ENCODE measurements at places on chromosomes 4 and X. TPM values are rescaled to one million over a fixed set of nuclear protein-coding genes. Genes with fewer than 3 reads are reported as not detected.

DNA sequence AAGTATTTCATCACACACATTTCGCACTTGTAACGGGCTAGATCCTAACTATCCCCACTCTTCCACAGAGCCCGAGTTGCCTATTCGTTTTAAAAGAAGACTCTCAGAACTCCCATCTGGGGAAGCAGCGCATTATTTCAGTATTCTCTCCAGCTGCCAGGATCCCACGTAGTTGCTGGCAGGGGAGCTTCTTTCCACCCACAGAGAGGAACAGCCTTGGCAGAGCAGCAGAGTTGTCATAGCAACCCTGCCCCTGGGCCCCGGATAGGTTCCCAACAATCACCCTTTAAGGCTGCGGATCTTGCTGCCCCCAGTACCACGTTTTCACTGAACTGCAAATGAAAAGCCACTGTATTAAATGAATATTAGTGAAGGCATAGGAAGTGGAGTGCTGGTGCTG is 106.7 kb downstream of the GPM6A start:
- DNase-seq = peak; percentile 65

The OTC gene
- total RNA-seq = not detected

The SLC2A9 gene
- total RNA-seq = 7.1 TPM

The SYP gene
- 1.1 TPM for total RNA-seq

GRCh38 chr4:98293104-98293887 is 32.1 kb downstream of the RAP1GDS1 start:
- DNase-seq = no peak

The GLUD2 gene
- total RNA-seq = 2.8 TPM

GRCh38 chrX:154661170-154661569 is 7.8 kb upstream of the CTAG2 start:
- no peak for DNase-seq

- no peak for DNase-seq
Observed at GRCh38 chr4:16360694-16361262, 134.5 kb upstream of the TAPT1 start.

The TMPRSS11B gene
- 84.9 TPM for total RNA-seq

DNA sequence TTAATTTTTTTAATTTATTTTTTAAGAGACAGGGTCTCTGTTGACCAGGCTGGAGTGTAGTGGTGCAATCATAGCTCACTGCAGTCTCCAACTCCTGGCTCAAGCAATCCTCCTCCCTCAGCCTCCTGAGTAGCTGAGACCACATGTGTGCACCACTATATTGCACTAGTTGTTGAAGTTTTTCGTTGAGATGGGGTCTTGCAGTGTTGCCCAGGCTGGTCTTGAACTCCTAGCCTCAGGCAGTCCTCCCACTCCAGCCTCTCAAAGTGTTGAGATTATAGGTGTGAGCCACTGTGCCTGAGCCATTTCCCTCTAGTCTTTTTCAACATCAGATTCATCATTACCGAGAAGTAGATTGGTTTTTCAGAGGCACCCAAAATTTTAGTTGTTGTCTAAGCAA is 165.7 kb downstream of the DCLK2 start:
- no peak for DNase-seq

The SERPINA7 gene
- not detected for total RNA-seq

DNA sequence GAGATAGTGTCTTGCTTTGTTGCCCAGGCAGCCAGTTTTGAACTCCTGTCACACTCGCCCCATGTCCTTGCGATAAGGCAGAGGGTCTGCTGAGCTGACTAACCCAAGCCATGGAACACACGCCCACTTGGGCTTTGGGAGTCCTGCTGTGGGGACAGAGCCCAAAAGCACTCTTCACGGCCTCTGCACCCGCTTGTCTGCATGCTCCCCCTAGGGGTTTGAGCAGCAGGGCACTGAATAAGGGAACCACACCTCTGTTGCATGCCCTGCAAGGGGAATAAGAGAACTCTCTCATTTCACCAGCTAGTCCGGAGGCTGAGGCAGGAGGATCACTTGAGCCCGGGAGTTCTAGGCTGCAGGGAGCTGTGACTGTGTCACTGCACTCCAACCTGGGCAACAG is 166.0 kb downstream of the STAG2 start:
- no peak for DNase-seq

GRCh38 chrX:154979629-154980028 is 42.9 kb downstream of the F8 start:
- no peak for DNase-seq

GRCh38 chrX:150828785-150829184 is 69.7 kb downstream of the CD99L2 start:
- no peak for DNase-seq

The VSIG4 gene
- 6.4 TPM for total RNA-seq

DNA sequence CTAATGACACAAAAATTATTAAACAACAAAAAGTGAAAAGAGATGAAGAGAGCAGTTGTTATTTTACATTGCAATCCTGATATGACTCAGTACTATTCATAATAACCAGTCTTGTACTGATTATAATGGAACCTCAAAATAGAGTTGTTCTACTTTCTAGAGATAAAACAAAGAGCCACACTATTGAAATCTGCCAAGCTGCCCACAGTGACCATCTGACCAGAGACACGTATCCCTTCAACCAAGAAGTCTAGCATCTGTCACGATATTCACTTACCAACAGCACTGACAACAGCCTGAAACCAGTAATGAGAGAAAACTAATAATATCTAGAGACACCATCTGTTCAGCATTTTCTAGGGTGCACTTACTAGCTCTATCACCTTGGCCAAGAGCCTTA is 466.7 kb downstream of the NKX6-1 start:
- DNase-seq = no peak

The SHOX gene
- not detected for total RNA-seq

DNA sequence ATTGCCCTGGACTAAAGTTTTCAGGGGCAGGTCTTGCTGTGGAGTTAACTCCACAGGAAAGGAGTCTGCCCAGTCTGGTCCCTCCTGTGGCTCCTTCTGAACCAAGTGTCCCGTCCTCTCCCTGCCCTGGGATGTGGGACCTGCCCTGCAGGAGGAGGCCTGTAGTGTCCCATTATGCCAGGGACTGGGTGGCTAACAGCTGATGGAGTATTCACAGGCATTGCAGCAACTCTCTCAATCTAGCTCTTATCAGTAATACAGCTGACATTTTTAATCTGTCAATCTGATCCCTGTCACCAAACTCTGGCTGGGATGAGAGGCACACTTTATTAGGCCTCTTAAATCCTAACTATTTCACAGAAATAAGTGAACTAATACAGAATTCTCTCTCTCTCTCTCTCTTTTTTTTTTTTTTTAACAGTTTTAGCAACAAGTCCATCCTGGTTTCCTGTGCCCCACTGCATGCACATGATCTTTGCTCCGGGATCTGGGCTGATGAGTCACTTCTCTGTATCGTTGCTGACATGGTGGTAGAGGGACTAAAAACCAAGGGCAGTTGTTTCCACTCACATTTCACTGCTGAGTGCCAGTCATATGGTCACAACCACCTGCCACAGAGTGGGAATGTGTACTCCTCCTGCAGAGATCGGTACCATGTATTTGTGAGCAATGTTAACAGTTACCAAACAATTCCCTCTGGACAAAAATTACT is 39.1 kb downstream of the HAND2 start:
- DNase-seq = no peak

The FTSJ1 gene
- 22.8 TPM for total RNA-seq

The S100P gene
- 1.7 TPM for total RNA-seq

DNA sequence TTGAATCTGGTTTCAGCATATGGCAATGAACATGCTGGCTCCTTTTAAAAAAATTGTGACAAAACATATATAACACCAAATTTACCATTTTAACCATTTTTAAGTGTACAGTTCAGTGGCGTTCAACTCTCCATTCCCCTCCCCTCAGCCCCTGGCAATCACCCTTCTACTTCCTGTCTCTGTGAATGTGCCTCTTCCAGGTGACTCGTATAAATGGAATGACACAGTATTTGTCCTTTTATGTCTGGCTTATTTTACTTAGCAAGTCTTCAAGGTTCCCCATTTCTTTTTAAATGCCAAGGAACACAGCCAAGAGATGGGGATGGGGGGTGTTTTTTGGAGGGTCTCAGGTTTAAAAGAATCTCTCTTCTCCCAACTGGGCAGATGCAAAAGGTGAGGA is 35.4 kb upstream of the BCLAF3 start:
- DNase-seq = no peak

The SSX4B gene
- not detected for total RNA-seq

- DNase-seq = no peak
Observed at GRCh38 chr4:86181585-86181984, 178.3 kb downstream of the MAPK10 start.

DNA sequence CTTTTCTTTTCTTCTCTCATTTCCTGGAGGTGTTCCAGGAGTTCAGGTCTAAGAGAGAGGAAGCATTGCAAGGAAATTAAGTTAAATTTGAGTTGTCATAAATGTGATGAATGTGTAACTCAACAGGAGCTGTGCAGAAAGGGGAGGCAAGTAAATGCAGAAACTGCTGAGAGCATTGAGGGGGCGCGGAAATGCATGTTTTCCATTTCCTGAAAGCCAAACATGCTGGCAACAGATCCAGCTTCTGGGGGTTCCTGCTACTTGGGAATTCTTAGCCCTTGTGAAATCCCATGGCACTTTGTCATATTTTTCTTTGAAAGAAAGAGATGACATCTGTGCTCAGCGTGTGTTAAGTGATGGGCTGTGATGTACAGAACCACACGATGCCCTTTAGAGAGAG is 33.8 kb upstream of the NAP1L5 start:
- DNase-seq = no peak

- peak; percentile 44 for DNase-seq
Observed at GRCh38 chrX:17519358-17519757, 144.4 kb downstream of the NHS start.

The ADRA2C gene
- total RNA-seq = 0.92 TPM

- no peak for DNase-seq
Observed at GRCh38 chrX:2635342-2635741, 55.8 kb upstream of the CD99 start.

GRCh38 chrX:103734125-103734760 is 23.5 kb downstream of the TMEM31 start:
- DNase-seq = peak; percentile 36

DNA sequence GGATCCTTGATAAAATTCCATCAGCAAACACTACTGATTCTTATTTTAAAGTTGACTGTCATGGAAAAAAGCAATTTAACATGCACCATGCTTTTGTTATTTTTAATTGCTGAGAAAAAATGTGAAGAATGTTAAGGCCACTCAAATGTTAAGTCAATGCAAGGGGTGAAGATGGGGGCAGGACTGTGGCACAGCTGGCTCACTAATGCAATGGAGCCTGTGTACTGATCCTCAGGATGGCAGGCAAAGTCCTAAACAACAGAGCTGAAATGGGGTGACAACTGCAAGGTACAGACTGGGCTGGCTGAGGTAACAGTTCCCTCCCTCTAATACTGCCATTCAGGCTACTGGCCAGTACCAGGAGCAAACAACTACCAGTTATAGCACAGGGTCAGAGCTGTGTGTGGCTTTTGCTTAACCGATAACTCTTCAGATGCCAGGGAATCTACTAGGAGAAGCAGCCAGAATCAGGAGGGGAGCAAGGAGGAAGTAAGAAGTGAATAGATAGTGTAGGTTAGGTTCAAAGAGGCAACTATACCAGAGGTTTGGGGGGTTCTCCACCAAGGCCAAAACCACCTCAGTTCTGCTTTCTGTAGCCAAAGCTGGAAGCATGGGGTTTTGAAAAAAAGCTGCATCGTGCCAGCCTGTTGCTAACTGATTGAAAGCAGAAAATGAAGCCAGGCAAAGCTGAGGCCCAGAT is 372.6 kb downstream of the OPHN1 start:
- DNase-seq = peak; percentile 30

DNA sequence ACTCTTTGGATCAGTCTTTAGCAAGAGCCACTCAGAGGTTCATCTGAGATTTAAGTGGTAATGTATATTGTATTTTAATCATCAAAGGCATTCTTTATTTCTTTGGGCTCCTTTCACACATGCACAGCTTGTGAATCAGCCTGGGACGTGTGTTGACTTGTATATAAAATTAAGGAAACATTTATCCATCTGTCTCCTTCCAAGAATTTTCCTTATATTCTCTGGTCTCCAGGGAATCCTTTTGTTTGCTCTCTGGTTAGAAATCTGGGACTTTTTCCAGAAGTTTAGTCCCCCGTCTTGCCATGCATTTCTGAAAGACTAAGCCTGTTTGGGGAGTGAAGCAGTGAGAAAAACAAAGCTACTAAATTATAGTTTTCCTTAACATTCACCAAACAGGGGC is 212.3 kb downstream of the DCAF12L2 start:
- peak; percentile 27 for DNase-seq

Data from tongue (tissue), 3 donors.